ENCODE measurements at places on chromosomes 1 and 21. TPM values are rescaled to one million over a fixed set of nuclear protein-coding genes. Genes with fewer than 3 reads are reported as not detected.

The ELAVL4 gene
- 0.28 TPM for total RNA-seq

The NME7 gene
- 9.1 TPM for total RNA-seq

The KAZN gene
- 3.9 TPM for total RNA-seq

The RNU1-3 gene
- not detected for total RNA-seq

The FAM151A gene
- 0.63 TPM for total RNA-seq

The SPRR1A gene
- not detected for total RNA-seq

- no peak for DNase-seq
These were observed 79.1 kb downstream of the TPR start for GRCh38 chr1:186295980-186296379.

DNA sequence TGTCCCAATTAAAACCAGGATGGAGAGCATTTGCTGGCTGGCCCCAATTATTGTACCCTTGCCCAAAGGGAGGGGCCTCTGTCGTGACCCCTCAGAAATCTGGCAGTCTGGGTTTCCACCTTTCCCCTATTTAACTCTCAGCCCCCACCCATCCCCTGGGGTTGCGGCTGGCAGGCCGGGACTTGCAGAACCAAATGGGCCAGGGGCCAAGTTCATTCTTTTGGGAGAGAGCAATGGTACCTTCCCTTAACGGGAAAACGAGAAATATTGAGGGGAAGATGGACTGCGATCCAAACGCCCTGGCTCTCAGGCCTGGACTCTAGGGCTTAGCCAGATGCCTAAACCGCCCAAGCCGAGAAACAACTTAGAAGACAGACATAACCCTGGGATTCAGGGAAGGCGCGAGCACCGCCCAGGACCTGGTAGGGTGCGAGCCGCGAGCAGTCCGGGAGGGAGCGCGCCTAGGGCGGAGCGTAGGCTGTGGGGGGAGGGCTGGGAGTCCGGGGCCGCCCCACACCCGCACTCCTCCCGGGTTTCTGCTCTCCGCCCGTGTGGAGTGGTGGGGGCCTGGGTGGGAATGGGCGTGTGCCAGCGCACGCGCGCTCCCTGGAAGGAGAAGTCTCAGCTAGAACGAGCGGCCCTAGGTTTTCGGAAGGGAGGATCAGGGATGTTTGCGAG lies at the start of gene SLC27A3:
Gene SLC27A3 (plus strand): TSS at position 628 of the 678 bp plus-strand sequence. CDS start 91 bp downstream, outside the sequence.
- peak; percentile 83 for DNase-seq

GRCh38 chr1:169466259-169467230 lies 19.2 kb downstream of the SLC19A2 start:
- no peak for DNase-seq

DNA sequence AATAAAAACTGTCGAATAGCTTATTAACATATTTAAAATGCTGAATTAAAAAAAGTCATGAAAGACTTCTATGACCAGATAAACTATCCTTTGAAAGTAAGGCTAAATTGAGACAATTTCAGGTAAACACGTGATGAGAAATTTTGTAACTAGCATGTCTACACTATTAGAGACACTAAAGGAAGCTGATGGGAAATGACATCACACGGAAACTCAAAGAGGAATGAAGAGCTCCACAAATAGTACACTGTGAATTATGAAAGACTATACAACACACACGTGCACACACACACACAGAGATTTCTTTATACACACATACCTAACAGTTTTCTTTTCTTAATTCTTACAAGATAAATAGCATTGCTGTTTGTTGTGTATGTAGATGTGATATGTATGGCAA lies 70.9 kb upstream of the PLA2G4A start:
- no peak for DNase-seq

DNA sequence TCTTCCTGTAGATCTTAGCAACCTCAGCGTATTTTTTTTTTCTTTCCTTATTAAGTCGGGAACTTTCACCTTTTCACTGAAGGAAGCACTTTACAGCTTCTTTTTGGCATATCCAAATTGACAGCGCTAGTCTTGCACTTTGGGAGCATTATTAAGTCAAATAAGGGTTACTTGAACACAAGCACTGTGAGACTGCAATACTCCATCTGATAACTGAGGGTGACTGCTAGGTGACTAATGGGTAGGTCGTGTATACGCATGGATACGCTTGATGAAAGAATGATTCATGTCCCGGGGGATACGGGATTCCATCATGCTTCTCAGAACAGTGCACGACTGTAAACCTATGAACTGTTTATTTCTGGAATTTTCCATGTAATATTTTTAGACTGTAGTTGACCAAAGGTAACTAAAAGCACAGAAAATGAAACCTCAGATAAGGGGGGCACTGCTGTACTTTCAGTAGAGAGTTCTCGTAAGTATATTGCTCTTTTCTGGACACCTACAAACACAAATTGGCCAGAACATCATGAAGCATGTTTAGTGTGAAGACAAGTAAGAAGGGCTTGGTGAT lies 364.7 kb downstream of the SMYD3 start:
- DNase-seq: no peak

DNA sequence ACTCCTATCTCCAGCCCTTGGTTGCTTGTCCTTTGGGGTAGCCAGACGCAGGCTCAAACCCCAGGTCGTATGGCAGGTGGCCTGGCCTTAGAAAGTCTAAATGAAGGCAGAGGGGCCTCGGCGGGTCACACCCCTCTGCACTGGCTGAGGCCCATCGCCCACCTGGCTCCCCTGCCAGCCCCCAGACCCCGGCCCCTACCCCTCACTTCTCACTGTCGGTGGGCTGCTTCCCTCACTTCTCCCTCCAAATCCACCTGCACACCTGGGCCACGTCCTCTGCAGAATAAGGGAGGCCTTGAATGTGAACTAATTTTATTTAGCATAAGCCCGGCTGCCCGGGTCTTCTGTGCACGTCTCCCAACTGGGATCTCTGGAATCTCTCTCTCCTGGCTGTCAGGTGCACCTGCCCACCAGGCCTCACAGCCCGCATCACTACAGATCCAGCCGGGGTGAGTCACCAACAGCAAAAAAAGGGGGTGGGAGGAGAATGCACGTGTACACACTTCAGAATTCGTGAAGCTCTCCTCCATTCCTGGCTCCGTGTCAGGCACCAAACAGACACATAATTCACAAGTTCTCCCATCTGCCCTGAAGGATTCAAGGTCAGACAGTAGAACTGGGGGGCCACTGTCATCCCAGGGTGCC lies 107.5 kb upstream of the SIM2 start:
- DNase-seq: no peak

- DNase-seq: no peak
These were observed 188.6 kb downstream of the FCRL5 start for GRCh38 chr1:157363660-157364140.

DNA sequence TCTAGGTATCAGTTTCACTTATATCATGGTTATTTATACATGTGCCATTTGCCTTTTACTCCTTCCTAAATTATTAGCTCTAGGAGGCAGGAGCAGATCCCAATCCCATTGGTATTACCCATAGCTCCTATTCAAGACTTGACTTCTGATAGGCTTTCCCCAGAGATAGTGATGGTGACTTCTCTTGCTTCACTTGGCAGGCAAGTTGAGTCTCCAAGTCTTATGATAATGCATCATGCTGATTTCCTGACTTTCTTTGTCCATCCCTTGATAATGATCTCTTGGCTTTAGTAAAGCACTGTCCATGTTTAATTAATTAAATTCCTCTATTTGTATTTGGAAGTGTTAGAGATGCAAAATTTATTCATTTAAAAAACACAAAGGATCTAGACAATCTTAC lies 253.5 kb upstream of the ADAMTS5 start:
- DNase-seq: no peak

- DNase-seq: no peak
These were observed 69.8 kb downstream of the HFM1 start for GRCh38 chr1:91334856-91335255.

- peak; percentile 21 for DNase-seq
These were observed 73.3 kb downstream of the ADARB1 start for GRCh38 chr21:45147473-45148315.
